ENCODE measurements at places on chromosomes 11 and 22.

DNA sequence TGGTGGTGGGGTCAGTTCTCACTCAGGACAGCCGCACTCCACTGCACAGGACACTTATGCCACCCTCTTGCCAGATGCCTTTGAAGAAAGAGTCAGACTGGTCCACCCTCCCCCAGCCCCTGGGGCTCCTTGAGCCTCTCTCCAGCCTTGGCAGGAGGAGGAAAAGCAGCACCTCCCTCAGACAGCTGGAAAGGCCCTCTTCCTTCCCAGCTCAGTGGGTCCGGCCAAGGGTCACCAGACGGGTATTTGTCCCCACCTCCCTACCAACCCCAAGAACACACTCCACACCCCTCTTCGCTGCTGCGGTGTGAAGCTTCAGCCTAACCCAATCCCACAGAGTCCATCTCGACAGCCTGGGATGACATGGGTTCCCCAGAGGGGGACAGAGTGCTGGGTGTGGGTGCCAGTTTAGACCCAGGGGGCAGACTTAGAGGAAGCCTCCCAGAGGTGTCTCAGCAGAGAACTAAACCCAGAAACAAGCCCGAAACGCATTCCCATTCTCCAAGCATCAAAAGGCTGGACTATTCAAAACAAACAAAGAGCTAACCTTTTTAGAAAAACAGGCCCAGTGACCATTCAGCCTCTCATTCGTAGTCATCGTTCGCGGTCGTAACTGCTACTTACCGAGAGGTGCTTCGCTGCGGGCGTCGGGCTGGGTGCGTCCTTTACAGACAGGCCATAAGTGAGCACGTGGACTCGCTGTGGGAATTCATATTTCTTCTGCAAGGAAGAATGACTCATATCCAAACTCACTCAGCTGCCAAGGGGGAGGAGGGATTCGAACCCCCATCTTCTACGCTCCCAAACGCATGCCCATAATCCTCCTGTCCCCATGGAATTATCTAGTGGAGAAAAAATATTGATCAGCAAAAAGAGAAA is 57.5 kb upstream of the ANO1 start:
- DNase-seq: no peak

DNA sequence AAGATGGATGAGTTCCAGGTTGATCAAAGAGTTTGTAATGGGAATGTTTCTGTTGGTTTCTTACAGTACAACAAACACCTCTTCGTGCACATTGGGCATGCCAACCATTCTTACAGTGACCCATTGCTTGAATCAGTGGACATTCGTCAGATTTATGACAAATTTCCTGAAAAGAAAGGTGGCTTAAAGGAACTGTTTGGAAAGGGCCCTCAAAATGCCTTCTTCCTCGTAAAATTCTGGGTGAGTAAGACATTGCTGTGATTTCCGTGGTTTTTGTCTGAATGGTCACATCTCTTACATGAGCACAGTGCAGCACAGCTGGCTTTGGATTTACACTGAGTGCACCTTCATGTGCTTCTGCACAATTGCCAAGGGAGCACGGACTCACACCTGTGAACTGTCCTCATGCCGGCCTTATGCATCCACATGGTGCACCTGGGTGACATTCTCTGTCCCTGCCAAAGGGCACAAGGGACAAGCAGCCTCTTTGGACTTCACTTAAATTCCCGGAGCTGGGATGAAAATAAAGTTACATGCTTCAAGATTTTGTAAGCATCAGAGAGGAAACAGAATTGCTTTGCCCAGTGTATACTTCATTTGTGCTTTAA is 107.1 kb upstream of the RASSF10 start:
- no peak for DNase-seq

DNA sequence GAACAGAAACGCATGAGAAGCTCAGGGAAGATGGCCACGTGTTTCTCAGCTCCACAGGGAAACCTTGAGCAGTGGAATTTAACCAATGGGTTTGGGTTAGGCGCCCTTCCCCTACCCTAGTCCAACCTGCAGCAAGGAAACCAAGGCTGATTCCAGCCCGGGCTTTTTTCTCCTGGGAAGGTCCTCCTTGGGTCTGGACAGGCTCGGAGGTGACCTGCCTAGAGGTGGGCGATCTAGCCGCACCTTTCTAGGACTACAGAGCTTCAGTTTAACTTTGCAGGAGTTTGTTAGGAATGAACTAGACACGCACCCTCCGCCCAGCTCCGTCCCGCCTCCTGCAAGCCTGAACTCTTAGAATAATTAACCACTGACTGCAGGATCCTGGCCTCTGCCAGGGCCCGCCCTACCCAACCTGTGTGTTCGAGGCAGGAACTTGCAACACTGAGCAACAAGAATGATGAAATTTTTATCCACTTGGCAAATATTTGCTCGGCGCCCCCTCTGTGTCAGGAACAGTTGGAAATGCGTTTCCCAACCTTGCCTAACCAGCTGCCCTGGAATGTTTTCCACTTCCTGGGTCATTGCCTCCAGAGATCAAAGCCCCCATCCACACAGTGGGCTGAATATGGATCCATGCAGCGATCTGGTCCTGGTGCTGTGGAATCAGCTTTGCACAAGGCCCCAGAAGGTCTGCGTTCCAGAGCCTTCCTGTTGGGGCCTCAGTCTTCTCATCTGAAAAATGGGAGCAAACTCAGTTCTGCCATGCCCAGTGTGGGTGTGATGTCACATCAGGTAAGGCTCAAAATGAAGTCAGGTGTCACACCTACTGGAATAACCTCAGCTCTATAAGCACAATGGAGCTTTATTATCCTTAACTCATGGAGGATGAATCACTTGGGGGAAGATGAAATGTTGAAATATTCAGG is 13.3 kb downstream of the MPST start:
- DNase-seq: no peak

DNA sequence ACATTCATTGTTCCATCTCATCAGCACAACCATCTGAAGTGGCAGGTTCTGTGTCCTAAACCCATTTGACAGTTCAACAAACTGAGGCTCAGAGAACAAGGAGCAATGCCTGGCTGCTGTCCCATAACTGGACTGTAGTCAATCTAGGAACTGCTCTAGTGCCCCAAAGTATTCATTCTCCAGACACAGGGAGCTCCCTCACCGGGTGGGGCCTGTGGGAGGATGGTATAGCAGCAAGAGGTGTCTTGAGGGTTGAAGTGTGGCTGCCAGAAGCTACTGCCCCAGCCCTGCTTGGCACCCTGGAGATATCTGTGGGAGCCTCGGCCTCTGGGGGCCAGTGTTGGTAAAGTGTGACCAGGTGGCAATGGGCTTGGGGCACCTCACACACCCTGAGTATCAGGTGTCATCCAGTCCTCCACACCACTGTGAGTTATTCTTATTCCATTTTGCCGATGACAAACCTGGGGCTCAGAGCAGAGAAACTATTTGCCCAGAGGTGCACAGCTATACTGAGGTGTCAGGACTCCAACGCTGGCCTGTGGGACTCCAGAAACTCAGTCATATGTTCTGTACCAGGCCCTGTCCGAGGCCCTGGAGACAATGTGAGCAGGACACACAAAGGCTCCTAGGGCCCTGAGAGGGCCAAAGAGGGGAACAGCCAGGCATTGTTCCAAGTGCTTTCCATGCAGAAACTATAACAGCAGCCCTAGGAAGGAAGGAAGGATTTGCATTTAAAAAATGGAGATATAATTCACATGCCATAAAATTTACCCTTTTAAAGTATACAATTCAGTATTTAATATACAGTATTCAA is 46.0 kb upstream of the KLHL35 start:
- DNase-seq: no peak

DNA sequence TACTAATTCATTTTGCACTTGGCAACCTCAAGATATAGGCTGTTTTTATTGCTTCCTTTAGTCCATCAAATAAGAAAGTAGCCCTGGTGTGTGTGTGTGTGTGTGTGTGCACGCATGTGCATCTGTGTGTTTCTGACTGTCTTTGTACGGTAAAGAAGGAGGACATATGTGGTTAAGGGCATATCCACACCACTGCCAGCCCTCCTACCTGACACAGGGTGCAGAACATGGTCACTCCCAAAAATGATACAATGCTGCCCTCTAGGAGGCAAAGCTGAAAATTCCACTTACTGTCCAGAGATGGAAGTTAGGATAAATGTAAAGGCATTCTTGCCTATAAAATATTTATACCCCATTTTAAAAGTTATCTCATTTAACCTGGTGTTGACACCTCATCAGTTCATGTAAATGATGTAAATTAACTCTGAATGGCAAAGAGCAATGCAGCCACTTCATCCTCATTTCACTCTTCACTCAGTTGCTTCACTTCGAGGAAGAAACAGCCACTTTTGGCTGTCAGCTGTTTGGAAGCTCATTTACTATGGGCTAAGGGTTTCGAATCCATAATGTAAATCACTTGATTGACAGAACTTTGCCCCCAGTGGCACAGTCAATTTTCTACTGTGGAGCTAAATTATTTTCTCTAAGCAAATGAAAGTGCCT is 83.1 kb upstream of the MTNR1B start:
- DNase-seq: peak; percentile 8
